ENCODE measurements at places on chromosomes 1 and 21.

DNA sequence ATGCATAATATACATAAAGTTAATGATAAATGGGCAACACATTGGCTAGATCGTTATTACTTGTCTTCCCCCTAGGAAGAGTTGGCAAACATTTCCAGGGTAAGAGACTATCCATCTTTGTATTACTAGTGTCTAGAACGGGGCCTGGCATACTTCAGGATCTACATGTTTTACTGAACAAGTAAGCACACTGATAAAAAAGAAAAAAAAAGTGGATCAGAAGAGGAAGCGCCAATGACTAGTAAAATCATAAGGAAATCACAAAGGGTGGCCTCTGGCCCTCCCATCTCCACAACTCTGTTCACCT is 482 bp downstream of the TM2D1 start:
- no peak for DNase-seq

- no peak for DNase-seq
Measured at GRCh38 chr1:2633366-2633935, 635 bp upstream of the MMEL1 start.

GRCh38 chr1:97034651-97035050 is 313.1 kb downstream of the PTBP2 start:
- DNase-seq: no peak

GRCh38 chr1:229948438-229948837 is 118.6 kb upstream of the GALNT2 start:
- DNase-seq: no peak

DNA sequence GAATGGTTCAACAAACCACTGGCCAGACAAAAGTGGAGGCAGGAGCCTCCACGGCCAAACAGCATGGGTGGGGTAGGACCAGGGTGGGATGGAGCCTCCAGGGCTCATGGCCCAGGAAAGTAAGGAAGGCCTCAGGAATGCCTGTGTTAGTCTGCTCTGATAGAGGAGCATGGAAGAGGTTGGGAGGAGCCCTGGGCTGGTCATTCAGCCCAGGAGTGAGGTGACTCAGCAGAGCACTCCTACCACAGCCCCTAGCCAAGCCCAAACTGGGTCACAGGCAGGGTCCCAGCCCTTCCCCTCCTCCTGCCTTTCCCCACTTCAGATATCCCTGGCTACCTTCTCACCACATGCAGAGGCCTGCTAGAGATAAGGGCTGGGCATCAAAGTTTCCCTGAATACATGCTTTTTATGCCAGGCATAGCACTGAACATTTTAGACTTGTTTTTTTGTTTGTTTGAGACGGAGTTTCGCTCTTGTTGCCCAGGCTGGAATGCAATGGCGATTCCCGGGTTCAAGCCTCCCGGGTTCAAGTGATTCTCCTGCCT is 3.1 kb upstream of the SHISA4 start:
- no peak for DNase-seq

- DNase-seq: no peak
Measured at GRCh38 chr1:248824701-248825100, 1.0 kb downstream of the SH3BP5L start.

GRCh38 chr1:103110701-103111100 is 2.4 kb upstream of the COL11A1 start:
- no peak for DNase-seq

- DNase-seq: no peak
Measured at GRCh38 chr1:100162881-100163280, 15.2 kb downstream of the LRRC39 start.

- DNase-seq: no peak
Measured at GRCh38 chr1:151807766-151808165, 2.5 kb upstream of the LINGO4 start.

- no peak for DNase-seq
Measured at GRCh38 chr21:35294231-35294898, 245.3 kb upstream of the RUNX1 start.

GRCh38 chr1:60136395-60136794 is 62.8 kb upstream of the C1orf87 start:
- no peak for DNase-seq

DNA sequence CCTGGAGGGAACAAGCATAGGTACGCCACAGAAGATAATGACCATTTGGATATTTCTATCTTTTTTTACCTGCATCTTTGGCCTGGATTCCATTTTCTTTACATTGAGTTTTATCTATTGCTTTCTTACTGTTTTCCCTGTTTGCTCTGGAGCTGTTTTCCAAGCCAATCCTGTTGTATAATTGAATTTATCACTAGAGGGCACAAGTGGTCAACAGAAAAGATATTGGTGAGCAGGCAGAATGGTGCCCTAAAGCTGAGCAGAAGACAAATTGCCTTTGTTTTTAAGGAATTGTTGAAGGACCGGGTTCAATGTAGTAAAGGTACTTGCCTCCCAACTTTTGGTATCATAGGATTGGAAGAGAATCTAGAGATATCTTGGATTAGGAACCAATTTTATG is 152.8 kb downstream of the PPP1R12B start:
- DNase-seq: no peak
